ENCODE measurements at places on chromosomes 7 and 10.

GRCh38 chr10:128461991-128462390 lies 335.8 kb upstream of the MKI67 start:
- DNase-seq = no peak

DNA sequence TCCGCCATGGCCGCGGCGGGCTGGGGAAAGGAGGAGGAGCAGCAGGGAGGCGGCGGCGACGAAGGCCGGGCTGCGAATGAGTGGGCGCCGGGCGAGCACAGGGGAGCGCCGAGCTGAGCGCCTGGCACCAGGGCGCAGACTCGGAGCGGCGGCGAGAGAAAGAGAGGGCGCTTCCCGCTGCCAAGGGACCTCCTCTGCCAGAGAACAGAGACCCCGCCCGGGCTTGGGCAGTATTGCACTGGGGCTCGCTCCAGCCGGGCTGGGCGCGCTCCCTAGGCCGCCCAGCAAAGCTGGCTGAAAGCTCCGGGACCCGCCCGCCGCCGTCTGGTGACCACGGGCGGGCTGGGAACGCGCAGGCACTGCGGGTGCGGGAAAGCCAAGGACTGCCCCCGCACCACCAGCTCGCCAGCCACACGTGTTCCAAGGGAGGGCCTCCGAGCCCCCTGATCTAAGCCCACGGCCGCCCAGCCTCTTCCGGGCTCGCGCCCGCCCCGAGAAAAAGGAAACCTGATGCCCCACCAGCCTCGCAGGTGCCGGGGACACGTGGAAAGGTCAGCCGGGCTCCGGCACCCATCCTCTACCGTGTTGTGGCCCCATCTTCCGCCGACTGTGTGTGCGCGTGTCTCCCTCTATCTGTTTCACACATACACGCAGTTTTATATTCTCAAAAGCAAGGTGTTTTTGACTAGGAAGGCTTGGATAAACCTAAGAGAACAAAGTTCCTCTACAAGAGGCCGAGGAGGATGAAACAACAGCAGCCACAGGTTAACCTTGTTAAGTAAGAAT lies at the start of gene CCDC6:
Gene CCDC6 (minus strand): TSS at position 140 of the 786 bp plus-strand sequence. CDS start 132 bp downstream, at position 8.
- DNase-seq = peak; percentile 89

GRCh38 chr7:101125989-101126650 lies 784 bp upstream of the SERPINE1 start:
- no peak for DNase-seq

DNA sequence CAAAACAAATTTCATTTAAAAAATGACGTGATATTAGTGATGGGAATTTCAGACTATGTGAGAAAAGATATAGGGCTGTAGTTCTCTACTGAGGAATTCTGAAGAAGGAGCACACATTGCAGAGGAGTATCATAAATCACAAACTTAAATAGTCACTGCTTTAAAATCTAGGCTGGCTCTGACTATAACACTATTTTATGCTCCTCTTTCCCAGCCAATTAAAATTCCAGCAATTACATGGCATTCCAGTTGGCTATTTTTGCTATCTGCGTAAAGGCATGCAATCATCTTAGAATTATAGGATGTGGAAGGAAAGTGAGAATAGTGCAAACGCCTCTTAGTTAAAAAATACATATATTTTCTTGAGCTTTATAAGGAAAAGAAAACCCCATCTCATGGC lies 123.1 kb downstream of the GNAI1 start:
- DNase-seq = no peak

DNA sequence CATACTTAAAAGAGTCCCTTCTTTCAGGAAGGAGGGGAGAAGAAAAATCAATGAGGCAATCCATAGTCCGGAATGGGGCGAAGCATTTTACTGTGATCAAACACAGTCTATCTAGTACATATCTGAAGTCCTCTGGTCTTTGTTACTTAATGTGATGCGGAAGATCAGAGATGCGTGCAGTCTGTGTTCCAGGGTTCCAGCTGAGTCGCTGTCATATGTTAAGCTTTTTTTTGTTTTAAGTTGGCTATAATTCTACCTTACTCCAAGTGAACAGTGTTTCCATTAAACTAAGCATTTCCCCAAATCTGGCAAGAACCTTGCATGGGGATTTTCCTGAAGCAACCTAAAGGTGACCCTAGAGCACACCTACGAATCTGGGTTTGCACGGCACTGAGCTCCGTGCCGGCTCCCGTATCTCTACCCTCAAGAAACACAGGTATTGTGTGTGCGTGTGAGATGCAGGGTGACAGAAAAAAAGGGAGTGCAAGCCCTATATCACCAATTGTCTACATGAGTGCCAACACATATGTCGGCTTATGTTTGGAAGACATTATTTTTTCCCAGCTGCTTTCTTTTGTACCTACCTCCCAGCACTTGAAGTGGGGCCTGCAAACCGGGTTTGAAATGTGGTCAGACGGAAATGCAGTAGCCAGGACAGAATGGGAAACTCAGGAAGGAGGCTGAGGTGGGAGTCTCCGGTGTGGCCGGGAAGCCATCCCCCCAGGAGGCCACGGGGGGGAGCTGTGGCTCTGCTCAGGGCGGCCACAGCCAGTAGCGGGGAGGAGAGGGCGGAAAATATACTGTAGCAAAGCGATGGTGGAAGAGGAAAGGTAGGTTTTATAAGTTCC lies 435.8 kb upstream of the MGMT start:
- peak; percentile 85 for DNase-seq

DNA sequence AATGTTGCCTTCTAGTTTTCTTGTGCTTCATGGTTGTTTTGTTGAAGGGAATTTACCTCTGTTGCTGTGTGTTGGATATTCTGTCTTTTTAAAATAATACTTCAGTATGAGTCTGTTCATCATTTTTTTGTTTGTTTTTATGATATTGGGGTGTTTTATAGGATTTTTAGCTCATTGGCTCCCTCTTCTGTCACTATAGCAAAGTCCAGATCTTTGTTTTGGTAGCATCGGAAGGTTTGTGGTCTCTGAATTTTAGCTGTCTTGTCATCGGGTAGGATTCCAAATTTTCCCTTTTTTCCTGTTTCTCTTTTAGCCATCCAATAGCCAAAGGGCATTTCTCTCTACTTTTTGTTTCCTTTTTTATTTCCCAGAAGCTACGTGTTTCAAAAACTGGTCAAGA lies 91.4 kb downstream of the EXOC4 start:
- DNase-seq = no peak

DNA sequence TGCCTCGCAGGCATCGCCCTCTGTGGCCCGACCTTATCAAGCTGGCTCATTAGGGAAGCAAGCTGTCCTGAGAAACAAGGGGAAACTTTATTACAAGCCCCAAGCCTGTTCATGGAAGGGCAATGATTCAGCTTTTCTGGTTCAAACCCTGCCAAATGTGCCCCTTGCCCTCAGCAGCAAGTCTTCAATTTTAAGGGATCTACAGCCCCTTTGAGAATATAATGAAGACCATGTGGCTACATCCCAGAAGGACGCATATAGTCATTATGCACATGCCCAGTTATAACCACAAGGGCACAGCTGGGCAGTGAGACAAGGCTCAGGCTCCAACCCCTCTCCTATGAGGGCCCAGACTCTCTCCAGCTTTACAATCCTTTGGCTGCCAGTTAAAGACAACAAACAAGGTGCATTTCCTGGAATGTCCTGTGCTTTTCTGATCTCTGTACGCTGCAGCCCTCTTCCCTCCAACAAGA lies 56.7 kb downstream of the DDC start:
- DNase-seq = no peak

GRCh38 chr7:80187727-80188126 lies 53.1 kb downstream of the GNAI1 start:
- no peak for DNase-seq

- DNase-seq = no peak
Measured at GRCh38 chr7:155071121-155071651, 1.1 kb downstream of the HTR5A start.

- no peak for DNase-seq
Measured at GRCh38 chr7:725223-726005, 1.1 kb upstream of the DNAAF5 start.

- DNase-seq = peak; percentile 36
Measured at GRCh38 chr10:89651205-89651915, 6.3 kb upstream of the PANK1 start.

DNA sequence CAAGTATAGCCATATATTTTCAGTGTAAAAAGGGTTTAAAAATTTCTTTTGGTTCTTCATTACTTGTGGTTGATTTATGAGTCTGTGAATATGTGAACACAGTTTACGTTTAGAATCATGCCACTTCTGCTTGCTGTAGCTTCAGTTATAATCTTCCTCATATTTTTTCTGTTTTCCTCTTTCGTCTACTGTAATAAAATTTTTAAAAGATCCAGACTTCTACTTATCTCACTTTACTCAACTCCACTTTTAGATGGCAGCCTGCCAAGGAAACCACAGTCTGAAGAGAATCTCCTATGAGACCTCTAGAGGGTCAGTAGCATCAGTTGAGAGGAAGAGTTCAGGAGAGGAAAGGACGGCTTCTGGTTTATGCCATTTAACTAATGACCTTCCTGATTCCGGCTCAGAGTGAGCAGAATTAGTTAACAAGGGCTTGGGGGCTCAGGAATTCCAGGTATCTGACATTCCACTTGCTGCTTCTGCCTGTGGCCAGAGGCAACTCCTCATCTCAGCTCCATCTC lies 21.4 kb downstream of the CREB5 start:
- peak; percentile 59 for DNase-seq

DNA sequence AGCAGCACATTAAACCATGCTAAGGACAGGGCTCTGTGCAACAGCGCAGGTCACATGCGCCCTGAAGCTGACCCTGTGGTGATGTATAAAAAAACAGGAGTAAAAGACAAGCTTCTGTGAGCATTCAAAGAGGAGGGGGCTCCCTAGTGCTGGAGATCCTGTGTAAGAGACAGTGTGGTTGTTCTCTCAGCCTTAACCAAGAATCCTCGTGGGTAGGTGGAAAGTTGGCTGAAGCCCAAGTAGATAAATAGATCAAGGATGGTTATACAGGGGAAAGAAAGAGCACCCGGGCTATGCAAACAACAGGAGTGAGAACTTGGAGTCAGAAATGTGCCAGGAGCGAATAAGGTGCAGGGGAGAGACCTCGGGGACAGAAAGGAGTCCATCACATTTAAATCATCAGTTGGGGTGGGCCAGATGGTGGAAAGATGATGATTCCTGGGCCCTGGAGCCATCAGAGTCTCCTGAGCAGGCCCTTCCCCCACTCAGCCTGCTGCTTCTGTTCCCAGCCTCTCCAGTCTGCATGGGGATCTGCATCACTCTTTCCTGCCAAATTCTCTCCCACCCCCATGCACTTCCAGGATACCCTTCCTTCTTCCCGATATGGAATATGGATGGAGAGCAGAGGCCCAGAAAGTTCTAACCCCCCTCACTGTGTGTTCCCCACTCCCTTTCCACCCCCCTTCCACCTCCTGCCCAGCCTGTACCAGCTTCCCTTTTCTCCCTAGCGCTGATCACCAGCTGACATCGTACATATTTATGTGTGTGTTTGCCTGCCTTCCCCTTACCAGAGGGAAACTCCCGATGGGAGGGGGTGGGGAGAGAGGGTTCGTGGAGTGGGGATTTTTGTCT lies 78.1 kb upstream of the PRR15 start:
- DNase-seq = no peak

- DNase-seq = no peak
Measured at GRCh38 chr7:78125884-78126283, 327.3 kb downstream of the PHTF2 start.

- DNase-seq = no peak
Measured at GRCh38 chr10:119132521-119133345, 28.8 kb downstream of the DENND10 start.

- peak; percentile 15 for DNase-seq
Measured at GRCh38 chr10:56298941-56299340, 62.1 kb downstream of the ZWINT start.

DNA sequence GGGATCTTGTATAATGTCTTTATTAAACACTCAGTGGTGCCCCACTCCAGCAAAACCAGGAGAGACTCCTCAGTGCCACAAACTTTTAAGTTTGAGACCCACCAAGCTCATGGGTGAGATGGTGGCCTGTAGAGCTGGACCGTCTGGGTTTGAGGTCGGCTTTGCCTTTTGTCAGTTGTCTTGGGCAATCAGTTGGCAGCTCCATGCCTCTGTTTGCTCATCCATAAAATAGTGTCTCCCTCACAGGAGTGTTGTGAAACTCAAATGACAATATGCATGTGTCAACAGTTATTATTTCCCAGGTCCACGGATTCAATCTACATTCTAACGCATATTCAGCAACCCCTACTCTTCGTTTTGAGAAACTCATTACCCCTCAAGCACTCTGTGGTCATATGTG lies 367.8 kb upstream of the C7orf33 start:
- DNase-seq = no peak

DNA sequence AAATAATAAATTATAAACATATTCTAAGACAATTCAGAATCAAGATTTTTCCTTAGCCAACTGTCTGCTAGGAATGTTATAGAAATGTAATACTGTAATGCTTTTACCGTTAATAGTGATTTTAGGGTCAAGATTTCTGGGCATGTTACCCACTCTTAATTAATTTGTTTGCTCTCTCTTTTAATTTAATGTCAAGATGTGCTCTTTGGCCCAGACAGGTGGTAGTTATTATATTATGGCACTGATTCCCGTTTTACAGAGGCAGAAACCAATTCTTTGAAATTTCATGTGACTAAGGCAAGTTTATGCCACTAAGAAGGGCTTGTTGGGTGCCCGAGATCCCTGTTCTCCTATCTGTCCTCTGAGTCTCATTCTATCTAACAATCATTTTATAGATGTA lies 959 bp upstream of the FAM107B start:
- DNase-seq = no peak

DNA sequence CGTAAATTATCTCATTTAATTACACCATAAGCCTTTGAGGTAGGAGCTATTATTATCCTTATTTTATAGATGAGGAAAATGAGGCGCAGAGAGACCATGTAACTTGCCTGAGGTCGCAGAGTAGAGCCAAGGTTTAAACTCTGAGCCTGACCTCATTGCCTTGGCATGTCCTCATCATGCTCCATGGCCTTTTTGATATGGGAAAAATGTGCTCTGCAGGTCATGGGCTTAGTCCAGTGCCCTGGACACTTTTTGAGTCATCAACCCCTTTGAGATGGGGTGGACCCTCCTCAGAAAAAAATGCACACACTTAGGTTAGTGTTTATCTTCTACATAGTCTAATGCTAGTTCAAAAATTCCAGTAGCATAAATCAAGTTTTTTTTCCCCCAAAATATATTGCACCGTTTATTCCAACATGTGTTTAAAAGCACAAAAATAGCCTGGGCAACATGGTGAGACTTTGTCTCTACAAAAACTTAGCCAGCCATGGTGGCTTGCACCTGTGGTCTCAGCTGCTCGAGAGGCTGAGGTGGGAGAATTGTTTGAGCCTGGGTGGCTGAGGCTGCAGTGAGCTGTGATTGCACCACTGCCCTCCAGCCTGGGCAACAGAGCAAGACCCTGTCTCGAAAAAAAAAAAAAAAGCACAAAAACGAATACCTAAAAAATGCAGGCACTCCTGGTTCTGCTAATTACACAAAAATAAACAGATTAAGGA lies 28.6 kb upstream of the TMEM178B start:
- no peak for DNase-seq

DNA sequence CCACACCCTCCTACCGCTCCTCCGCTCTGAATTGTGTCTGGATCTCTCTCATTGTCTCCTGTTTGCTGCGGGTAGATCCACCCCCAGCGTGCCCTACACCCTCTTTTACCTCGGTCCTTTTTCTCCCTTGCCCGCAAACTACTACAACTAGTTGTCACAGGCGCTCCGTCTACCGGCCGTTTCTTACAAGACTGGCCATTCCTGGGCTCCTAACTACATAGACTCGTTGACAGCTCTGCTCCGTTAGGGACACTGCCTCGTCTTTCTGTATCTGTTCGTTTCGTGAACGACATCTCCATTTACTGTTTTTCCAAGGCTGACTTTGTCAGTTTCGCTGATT lies 786 bp downstream of the TAF3 start:
- DNase-seq = peak; percentile 20

GRCh38 chr10:132700156-132701098 lies 85.5 kb downstream of the NKX6-2 start:
- no peak for DNase-seq

All from iPS-NIHi11 (cell line).